Left hindlimb (tissue), 1 donor: ENCODE measurements at places on chromosomes 7 and 10.

DNA sequence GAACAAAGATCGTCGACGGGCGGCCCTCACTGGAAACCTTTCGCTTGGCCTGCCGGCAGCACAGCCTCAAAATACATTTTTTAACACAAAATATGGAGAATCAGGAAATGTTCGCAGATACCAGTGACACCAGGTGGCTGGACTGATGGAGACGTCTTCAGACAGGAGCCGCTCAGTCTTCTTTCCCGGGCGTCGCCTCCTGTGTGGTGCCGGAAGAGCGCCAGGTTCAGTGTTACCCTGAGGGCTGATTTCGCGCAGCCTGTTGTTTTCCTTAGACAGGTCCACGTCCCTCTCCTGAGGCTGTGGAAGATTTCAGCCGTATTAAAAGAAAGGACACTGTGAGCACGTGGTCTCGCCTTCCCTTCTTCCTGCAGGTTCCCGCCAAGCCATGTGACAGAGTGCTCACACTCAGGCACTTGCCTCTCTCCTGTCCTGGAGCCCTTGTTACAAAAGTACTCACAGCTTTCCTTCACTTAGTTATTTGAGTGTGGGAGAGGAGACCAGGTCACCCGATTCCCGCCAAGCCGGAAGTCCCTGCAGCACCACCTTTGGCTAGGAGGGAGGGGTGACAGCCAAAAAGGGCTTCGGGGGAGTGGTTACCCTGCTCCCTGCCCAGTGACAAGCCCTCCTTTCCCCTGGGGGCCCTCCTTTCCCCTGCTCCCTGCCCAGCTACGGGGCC is 21.7 kb upstream of the PWWP2B start:
- DNase-seq, result peak; percentile 28

GRCh38 chr7:22811746-22812280 is 10.8 kb downstream of the TOMM7 start:
- no peak for DNase-seq

DNA sequence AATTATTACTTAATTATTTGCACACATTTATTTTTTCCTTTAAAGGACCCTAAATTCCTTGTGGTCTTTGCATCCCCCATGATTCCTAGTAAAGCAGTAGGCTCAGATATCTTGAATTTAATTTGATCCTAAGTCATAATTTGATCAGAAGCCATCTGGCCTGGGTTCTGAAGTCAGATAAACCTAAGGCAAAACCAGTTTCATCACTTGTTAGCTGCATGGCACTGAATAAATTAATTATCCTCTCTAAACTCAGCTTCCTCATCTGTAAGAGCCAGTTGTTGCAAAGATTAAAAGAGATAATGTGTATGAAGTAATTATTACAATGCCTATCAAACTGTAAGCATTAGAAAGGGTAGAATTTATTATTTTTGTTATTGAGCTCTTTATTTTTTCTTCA is 293.1 kb downstream of the GRM8 start:
- no peak for DNase-seq

GRCh38 chr10:131946880-131947279 is 34.8 kb downstream of the BNIP3 start:
- DNase-seq, result no peak

DNA sequence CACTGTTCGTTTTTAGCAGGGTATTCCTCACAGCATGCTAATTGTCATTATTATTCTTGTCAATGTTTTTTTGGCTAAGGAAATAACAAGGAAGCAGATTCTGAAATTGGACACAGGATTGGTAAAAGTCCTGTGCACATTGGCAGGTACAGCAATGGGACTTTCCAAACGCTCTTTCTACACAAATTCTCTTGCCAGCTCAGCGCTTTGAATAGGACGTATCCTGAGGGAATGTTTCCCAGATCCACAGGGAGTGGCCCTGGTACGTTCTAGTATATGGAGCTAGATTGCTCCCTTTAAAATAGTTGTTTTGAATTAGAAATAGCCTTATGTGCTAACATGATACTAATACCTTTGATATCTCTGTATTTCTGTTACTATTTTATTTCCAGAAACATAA is 82.8 kb upstream of the GRB10 start:
- no peak for DNase-seq

GRCh38 chr7:106814887-106815286 is 50.2 kb upstream of the PIK3CG start:
- no peak for DNase-seq

DNA sequence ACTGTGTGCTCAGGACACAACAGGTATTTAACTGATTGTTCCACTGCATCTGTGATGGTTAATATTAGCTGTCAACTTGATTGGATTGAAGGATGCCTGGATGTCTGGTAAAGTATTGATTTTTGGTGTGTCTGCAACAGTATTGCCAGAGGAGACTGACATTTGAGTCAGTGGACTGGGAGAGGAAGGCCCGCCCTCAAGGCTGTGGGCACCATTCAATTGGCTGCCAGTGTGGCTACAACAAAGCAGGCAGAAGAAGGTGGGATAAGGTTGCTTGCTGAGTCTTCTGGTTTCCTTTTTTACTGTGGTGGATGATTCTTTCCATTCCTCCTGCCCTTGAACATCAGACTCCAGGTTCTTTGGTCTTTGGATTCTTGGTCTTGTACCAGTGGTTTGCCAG is 137.1 kb upstream of the FAM13C start:
- no peak for DNase-seq
